Stomach (tissue), 19 donors: ENCODE measurements at places on chromosomes 11 and 22. TPM values are rescaled to one million over a fixed set of nuclear protein-coding genes. Genes with fewer than 3 reads are reported as not detected.

DNA sequence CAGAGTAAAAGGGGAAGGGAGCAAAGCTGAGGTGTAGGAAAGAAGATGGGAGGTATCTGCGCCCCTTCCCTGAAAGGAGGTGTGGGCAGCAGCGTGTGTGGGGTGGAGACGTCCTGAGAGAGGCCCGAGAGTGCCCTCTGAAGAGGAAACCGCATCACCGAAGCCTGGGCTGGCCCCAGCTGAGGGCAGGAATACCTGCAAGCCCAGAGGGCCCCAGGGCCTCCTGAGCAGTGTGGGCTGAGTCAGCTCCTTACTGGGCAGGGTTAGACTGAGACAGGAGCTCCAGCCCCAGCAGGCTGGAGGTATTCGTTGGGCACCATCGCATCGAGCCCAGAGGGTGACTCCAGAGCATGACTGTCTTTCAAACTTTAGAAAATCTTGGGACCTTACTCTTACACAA lies 534.0 kb upstream of the B3GAT1 start:
- no peaks in the 10 kb centered on the region for H3K27me3 ChIP-seq
- H3K4me1 ChIP-seq = no peaks in the 10 kb centered on the region
- H3K36me3 ChIP-seq = no peaks in the 10 kb centered on the region
- H3K27ac ChIP-seq = no peak overlapping the region

DNA sequence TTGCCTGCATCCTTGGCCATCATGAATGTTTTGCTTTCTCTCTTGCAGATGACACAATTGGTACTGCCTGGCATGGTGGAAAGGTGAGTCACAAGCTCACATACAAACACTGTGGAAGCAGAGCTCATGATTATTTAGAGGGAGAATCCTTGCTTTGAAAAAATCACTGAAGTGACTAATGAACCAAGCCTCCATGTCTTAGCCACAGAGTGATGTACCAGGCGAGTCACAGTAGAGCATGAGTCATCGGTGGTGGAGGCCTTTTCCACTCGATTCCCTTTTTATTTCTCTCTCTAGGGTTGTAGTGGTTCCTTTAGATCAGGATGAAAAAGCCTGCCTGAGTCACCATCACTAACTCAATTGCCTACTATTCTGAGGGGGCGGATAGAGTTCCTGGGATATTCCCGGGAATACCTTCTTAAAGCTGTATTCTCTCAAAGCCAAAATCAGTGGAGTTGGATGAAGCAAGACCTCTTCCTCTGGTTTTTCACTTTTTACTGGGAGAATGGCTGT lies 49.6 kb upstream of the ALKBH3 start:
- no peaks in the 10 kb centered on the region for H3K36me3 ChIP-seq
- peaks cover 17% of the 10 kb centered on the region for H3K4me1 ChIP-seq
- DNase-seq = peak; percentile 15
- H3K27ac ChIP-seq = peak overlapping the region; percentile 57
- no peaks in the 10 kb centered on the region for H3K27me3 ChIP-seq
- no peak overlapping the region for H3K4me3 ChIP-seq

DLG2 gene
- total RNA-seq = 1.8 TPM

GRCh38 chr11:102564110-102564509 lies 33.6 kb upstream of the MMP7 start:
- DNase-seq = no peak
- H3K27me3 ChIP-seq = no peaks in the 10 kb centered on the region
- H3K36me3 ChIP-seq = no peaks in the 10 kb centered on the region
- no peaks in the 10 kb centered on the region for H3K4me1 ChIP-seq
- H3K4me3 ChIP-seq = no peak overlapping the region

PLEKHB1 gene
- 13.4 TPM for total RNA-seq

DNA sequence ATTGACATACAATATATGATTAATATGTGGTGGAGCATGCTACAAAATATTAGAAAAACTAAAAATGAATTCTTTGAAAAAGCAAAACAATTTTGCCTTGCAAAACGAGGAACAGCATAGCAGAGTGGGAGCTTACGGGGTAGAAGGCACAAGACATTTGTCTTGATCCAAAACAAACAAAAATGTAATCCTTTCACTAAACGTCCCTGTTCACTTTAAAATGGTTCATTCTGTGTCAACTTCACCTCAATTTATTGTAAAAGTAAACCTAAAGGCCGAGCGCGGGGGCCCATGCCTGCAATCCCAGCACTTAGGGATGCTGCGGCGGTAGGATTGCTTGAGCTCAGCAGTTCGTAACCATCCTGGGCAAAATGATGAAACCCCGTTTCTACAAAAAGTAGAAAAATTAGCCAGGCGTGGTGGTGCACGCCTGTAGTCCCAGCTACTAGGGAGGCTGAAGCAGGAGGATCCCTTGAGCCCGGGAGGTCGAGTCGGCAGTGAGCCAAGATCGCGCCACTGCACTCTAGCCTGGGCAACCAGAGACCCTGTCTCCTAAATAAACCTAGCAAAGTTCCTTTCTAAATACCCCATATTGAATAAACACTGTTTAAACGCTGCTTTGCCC lies 2.0 kb downstream of the PRDM10 start:
- peaks cover 63% of the 10 kb centered on the region for H3K4me1 ChIP-seq
- DNase-seq = no peak
- no peaks in the 10 kb centered on the region for H3K27me3 ChIP-seq
- peak overlapping the region; percentile 93 for H3K4me3 ChIP-seq
- H3K27ac ChIP-seq = peak overlapping the region; percentile 99

RAG1 gene
- 0.29 TPM for total RNA-seq

DNA sequence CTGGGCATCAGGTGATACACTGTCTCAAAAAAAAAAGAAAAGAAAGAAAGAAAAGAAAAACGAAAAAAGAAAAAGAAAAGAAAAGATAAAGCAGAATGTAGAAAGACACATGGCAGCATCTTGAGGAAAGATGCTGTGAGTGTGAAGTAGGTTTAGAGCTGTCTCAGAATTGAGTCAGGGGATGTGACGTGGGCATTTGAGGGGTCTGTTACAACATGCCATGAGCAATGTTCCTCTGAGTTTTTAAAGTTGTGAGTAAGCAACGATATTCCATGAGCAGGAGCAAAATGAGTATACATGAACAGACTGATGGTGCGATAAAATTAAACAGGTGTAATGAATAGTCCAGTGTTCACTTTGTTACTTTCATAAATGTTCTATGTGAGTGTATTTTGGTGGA lies 11.3 kb upstream of the QSER1 start:
- no peaks in the 10 kb centered on the region for H3K27me3 ChIP-seq
- no peaks in the 10 kb centered on the region for H3K4me1 ChIP-seq
- no peaks in the 10 kb centered on the region for H3K36me3 ChIP-seq
- no peak overlapping the region for H3K27ac ChIP-seq
- no peak overlapping the region for H3K4me3 ChIP-seq
- no peak for DNase-seq

MYO18B gene
- total RNA-seq = 0.58 TPM

DNA sequence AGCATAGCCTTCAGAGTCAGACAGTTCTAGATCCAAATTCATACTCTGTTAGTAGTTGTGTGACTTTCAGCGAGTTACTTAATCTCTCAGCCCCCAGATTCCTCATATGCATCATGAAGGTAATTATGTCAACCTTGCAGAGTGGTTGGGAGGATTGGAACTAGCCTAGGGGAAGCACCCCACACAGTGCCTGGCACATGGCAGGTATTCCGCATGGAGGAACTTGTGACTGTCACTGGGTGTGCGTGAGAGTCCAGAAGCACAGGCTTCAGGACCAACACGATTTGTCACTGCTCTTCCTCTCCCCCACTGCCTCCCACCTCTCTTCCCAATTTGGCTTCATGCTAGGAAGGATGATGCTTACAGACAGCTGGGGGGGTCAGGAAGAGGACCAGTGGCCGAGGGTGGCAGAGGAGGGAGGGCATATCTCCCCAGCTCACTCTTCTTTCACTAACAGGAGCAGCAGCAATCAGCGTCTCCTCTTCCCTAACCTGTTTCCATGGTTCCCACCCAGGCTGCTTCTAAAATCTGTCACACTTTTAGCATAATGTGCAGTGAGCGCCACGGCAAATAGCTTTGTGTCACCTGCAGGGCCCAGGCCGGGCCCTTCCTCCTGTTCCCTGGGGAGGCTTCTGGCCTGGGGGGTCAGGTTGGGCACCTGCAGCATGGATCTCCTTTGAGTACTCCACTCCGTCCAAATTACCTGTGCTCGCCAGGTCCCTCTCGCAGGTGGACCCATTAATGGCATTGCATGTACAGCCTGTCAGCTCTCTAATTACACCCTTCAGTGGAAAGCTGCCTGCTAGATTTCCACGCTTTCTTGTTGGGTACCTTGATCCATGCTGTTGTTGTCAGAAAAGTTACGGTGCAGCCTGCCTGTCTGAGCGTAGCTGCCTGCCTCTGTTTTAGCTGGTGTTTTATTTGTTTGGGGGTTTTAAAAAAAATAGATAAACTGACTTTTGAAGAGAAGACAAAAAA lies 400.4 kb downstream of the NXPE2 start:
- H3K4me1 ChIP-seq = no peaks in the 10 kb centered on the region
- H3K4me3 ChIP-seq = no peak overlapping the region
- no peaks in the 10 kb centered on the region for H3K27me3 ChIP-seq
- H3K27ac ChIP-seq = no peak overlapping the region

DNA sequence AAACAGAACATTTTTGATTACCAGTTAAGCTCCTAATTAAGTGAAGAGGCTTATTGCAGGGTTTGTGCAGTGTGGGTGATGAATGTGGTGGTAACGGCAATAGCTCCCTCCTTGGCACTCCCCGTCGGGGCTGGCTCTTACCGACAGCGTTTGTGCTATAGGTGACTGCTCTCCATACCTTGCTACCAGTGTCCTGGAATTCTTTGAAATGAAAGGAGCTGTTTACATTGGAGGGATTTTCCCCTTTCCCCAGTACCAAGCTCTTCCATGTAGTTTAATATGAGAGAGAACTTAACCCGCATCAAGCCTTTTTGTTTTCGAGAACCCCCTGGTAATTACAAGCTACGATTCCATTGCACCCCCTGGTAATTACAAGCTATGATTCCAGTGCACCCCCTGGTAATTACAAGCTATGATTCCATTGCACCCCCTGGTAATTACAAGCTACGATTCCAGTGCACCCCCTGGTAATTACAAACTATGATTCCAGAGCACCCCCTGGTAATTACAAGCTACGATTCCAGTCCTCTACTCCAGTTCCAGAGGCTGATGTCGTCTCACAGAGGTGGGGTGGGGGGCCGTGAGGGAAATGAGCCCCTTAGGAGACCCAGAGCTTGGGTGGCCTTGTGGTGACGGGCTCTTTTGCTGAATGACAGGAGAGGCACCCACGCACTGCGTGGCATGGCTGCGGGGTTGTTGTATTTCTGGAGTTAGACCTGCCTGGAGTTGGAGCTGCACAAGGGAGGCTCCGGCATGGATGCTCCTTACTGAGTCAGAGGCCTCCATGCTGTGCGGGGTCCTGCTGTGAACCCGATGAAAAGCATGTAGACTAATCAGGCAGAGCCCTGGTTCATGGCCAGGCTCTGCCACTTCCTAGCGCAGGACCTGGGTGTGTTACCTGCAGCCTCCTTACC lies 205.3 kb downstream of the TBC1D22A start:
- H3K36me3 ChIP-seq = no peaks in the 10 kb centered on the region
- H3K27ac ChIP-seq = no peak overlapping the region
- peak; percentile 1 for DNase-seq
- no peaks in the 10 kb centered on the region for H3K27me3 ChIP-seq
- H3K4me3 ChIP-seq = no peak overlapping the region

- peaks cover 13% of the 10 kb centered on the region for H3K4me1 ChIP-seq
- H3K4me3 ChIP-seq = no peak overlapping the region
- H3K27me3 ChIP-seq = no peaks in the 10 kb centered on the region
- H3K36me3 ChIP-seq = no peaks in the 10 kb centered on the region
Observed at GRCh38 chr22:33519071-33519973, 401.0 kb downstream of the LARGE1 start.

GRCh38 chr11:8828580-8829361 lies 82.2 kb upstream of the AKIP1 start:
- H3K4me1 ChIP-seq = peaks cover 7% of the 10 kb centered on the region
- DNase-seq = no peak
- no peak overlapping the region for H3K4me3 ChIP-seq
- no peak overlapping the region for H3K27ac ChIP-seq
